ENCODE measurements at places on chromosomes 5 and 9. TPM values are rescaled to one million over a fixed set of nuclear protein-coding genes. Genes with fewer than 3 reads are reported as not detected.

DNA sequence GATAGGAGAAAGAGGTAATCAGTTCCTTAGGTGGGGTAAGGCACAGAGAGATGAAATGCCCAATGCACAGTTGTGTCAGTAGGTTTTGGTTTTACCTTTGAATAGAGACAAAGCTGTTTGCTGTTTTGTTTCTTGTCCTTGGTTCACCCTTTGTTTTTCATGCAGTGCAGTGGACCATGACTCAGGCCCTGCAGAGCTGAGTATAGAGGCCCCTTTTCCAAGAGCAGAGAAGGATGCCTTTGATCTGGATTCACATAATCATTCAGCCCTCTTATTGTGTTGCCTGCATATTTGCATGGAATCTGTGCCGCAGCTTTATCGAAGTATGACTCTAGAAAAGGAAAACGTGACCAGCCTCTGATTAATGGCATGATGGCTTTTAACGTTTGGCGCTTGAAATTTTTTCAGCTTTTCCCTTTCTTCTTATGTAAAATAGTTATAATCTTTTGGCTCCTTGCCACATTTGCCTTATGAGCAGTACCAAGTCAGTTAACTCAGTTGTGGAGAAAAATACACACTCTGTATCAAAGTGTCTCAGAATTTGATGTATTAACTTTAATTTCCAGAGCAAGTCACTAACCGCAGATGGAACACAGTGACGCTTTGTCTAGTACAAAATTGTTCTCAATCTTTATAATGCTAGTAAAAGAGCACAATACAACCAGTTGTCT is 197.6 kb downstream of the KDM4C start:
- no peak for DNase-seq

The NSMF gene
- total RNA-seq = 60.3 TPM

- no peak for DNase-seq
Observed at GRCh38 chr9:37096628-37097027, 23.7 kb upstream of the ZCCHC7 start.

The NUDCD2 gene
- 29.9 TPM for total RNA-seq

DNA sequence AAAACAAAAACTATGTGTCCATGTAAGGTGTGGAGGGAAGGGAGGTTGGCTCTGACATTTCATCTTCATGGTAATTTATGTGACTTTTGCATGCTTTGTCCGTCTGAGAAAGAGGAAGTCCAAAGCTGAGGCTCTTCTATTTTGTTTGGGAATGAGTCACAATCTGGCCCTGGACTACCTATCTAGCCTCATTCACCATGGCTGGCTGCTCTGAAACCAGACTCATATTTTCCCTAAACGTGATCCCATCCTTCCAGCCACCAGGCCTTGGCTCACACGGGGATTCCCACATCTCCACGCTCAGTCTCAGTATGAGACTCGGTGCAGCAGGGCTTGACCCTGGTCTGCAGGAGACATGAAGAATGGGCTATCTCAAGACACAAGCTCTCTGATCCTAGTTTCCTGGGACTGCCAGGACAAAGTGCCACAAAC is 672.8 kb downstream of the ACTL7B start:
- no peak for DNase-seq

DNA sequence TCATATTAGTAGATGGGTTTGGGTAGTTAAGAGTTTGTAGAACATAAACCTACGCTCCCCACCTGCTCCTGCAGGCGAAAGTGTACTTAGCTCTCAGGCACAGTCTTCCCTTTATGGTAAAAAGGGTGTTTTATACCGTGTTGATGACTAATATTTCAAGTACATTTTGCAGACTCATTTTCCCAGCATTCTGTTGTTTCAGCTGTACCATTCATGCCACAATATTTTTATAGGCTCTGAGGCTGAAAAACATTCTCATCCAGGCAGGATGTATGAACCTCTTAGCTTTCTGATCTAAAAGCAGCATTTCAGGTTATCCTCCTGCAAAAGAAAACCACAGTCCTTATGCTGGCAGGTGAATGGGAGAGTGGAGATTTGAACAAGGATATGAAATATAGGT is 231.4 kb downstream of the NR2F1-AS1 start:
- no peak for DNase-seq

The GPR150 gene
- total RNA-seq = 1.2 TPM

DNA sequence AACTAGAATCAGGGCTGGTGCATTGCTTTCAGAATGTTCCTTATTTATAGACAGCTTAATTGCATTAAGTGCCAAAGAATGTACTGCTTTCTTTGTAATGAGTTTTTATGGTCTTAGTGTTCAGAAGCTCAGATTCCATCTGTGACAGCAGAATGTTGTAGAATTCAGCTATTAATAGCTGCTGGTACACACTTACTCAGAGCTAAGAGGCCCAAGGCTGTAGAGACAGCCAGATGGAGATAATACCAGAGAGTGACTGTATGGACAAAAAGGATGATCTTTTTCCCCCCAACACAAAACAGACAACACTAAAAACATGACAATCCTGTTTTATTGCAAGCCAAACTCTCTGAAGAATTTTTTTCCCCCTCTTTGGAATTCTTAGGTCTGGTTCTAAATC is 50.2 kb downstream of the PPP2R2B start:
- DNase-seq = no peak

The IL13 gene
- 2.5 TPM for total RNA-seq

- no peak for DNase-seq
Observed at GRCh38 chr5:113236536-113237288, 198.1 kb downstream of the TSSK1B start.

GRCh38 chr9:133171161-133171961 is 7.6 kb upstream of the GBGT1 start:
- DNase-seq = no peak

GRCh38 chr5:86542532-86542931 is 75.2 kb upstream of the COX7C start:
- DNase-seq = no peak

The ATP10B gene
- total RNA-seq = not detected

DNA sequence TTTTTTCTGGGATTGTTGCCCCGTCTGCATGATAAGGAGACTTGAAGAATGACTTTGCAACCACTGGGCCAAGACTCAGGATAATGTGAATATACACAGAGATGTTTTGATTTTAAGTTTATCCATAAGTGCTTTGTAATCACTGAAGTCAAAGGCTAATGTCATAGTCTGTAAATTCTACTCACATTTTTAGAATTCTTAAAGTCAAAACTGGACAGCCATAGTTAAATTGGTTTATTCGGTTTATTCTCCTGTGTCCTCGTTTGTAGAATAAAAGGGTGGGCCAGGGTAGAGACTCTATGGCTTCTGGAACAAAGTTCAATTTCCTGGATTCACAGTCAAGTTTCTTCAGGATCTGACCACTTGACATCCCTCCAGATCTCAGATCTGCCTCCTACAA is 327.7 kb upstream of the TNC start:
- no peak for DNase-seq

The GRIN3A gene
- not detected for total RNA-seq

The PFN3 gene
- total RNA-seq = not detected
